ENCODE measurements at places on chromosomes 3 and 15.

GRCh38 chr15:69342460-69343076, 43.9 kb downstream of the PAQR5 start:
- DNase-seq, result peak; percentile 57

- no peak for DNase-seq
Observed at GRCh38 chr3:171393032-171393744, 67.0 kb downstream of the TNIK start.

DNA sequence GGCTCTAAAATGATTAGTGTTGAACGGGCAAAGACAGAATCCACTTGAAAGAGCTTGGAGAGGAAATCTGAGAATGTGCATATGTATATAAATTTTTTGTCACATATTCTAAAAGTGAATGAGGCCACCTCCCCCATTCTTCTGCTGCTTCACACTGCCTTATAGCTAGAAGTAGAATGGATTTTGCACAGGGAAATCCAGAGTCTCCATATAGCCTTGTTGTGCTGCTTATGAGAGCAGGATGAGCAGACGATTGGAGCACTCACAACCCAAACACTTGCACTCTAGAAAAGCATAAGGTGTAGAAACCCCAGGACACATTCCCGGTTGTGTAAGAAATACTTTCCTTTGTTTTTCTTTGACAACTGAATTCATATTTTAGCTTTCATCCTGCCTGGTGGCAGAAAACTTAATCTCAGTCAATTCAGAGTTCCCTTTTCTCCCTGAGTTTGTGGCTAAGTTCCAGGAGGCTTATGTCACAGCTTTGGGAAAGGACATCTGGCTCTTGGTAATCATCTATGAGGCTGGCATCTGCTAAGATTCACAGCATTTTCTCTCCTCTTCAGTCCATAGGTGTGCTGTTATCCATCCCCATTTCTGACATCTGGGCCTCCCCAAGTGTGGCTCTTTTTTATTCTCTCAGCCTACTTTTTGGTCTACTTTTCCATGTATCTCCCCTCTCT, 188.4 kb upstream of the PFN2 start:
- no peak for DNase-seq

DNA sequence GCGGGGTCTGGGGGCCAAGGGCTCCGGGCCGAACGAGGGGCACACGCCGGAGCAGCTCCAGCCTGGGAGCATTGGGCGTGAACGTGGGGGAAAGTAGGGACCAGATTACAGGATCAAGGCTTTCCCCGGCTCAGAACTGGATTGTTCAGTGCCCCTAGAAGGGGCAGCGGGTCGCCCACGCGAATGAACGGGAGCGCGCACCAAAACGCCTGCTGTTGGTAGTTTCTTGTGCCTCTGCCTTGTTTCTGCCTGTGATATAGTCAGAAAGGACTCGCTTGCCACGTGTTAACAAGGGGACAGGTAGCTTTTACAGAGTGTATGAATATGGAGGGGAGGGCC, 1.1 kb downstream of the CASR start:
- no peak for DNase-seq

DNA sequence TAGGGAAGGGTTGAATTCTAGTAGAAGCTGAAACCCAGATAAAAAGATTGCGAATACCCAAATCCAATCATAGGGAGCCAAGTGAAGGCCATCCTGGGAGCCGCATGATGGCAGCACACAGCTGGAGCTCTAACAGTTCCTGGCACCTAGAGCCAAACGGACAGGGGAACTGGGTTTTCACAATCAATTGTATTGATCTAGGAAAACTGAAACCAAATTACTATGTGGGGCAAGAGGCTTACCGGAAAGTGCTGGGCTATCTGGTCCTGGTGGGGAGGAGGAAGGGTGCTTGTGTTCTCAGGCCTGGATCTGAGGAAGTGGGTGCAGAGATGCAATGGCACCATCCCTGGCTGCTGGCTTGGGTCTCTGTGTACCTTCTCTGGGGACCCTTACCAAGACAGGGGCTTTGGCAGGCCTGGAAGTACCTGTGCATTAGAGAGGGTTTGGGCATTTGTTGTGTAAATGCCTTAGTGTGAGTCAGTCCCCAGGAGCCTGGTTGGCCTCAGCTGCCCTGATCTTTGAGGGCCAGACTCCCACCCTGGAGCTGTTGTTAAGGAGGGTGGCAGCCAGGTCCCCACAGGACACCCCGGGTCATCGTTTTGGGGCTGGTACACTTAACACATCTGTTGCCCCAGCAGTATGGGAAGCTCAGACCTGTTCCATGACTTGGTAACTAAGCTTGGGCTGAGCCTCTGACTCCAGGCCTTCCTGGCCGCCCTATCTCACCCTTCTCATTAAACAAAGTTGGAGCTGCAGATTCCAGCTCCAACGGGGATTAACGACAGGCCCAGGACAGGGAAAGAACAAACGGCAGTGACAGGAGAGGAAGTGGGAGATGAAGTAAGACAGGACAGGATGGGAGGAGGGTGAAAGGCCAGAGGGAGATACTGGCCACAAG, 8.9 kb upstream of the FURIN start:
- DNase-seq, result peak; percentile 33

GRCh38 chr3:23779841-23780240, 25.9 kb upstream of the UBE2E1 start:
- DNase-seq, result no peak

- no peak for DNase-seq
Observed at GRCh38 chr3:108102420-108103039, 11.7 kb upstream of the CD47 start.

DNA sequence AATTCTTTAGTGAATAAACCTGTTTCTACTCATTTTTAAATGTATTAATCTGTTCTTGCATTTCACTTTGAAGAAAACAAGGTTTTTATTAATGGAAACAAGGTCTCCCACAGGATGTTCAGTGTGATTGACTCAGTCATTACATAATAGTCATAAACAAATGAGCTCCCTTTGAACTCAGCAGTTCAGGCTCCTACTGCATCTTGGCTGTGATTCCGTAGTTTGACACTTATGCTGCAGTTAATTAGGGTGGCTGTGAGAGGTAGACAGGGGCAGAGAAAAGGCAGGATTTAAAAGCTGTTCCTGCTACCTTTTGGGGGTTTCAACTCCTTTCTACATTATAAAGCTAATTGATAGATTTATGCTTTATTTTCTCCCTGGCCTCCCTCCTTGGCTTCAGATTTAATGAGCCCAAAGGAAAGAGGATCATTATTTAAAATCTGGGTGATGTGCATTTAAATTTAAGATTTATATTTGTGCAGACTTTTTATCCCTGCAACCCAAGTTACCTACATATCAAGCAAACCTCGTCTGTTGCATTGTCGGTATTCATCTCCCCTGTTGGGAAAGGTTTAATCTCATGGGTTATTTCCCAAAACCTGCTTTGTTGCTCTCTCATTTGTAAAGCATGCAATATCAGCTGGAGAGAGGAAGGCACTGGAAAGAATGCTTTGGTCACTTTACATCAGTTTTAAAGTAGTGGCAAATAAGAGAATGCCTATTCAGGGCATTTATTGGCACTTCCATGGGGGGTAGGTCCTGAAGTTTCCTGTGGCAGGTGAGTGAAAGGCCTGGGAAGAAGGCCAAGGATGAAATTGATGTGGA, 345.0 kb upstream of the NR2E3 start:
- no peak for DNase-seq

- no peak for DNase-seq
Observed at GRCh38 chr15:60720493-60721256, 241.7 kb upstream of the ICE2 start.

- DNase-seq, result no peak
Observed at GRCh38 chr15:53453253-53454105, 306.0 kb downstream of the WDR72 start.

DNA sequence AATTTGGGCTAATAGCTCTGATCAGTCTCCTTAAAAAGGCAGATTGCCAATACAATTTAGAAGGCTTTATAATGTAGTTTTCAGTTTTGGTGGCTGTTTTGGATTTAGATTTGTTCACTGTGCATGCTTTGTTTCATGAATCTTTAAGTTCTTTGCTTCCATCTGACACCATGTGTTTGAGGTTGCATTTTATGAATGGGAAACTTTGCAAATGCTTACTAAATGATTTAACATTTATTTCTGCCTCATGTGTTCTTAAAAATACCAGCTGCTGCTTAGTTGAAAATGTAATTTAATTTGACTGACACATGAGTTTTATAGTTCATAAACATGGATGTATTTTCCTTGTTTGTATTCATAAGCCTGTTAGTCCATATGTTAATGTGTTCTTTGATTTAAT, 78.6 kb downstream of the RNF13 start:
- DNase-seq, result no peak

DNA sequence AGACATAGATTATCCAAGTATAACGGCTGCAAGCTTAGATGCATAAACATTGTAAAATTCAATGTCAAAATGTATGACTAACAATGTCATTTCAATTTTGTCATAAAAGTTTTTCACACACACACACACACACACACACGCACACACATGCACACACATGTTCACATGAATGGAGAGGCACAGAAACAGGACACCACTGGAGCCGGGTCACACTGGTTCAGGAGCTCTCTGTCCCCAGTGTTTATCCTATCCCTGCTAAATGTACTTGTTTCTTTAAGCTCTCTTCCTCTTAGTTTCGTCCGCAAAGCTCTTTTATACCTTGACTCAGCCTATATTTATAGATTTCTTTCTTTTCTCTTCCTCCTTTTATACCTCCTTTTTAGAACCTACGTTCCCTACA, 249.9 kb downstream of the CADPS start:
- no peak for DNase-seq
